Peyer's patch (tissue), 4 donors: ENCODE measurements at places on chromosomes 6 and 20. TPM values are rescaled to one million over a fixed set of nuclear protein-coding genes. Genes with fewer than 3 reads are reported as not detected.

SMIM29 gene
- 19.4 TPM for total RNA-seq

GRCh38 chr6:49955847-49956246 is 8.1 kb downstream of the DEFB114 start:
- no peak for DNase-seq

DNA sequence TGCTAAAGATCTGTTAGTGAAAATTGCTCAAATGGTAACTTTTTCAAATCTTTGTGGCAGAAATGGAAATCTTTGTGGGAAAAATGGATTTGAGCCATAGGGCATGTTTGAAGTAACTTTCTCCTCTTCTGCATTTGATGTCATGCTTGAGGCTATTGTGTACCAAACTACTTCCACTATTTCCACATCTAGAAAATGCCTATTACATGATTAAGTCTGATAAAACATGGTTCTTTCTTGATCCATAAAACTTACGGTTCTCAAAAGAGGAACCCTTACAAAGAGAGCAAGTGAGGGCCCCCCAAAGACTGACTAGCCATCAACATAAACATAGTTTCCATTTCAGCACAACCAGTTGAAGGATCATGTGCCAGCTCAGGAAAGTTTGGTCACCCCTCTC is 150.6 kb downstream of the NFATC2 start:
- DNase-seq, result no peak

HLA-DQB1 gene
- not detected for total RNA-seq

DNA sequence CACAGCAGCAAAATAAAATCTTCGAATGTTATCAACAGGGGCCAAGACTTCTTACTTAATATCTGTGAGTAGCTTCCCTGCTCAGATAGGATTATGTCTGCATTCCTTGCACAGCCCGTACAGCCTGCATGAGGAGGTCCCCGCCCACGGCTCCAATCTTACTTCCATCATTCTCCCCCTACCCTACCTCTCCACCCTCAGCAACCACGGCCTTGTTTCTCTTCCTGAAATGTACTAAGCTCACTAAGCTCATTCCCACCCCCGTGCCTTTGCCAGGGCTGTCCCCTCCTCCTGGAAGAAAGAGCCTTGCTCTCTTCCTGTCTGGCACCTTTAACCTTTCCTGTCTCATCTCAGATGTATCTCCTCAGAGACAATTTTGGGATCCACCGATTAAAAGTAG is 120.4 kb downstream of the BCAS1 start:
- no peak for DNase-seq

DNA sequence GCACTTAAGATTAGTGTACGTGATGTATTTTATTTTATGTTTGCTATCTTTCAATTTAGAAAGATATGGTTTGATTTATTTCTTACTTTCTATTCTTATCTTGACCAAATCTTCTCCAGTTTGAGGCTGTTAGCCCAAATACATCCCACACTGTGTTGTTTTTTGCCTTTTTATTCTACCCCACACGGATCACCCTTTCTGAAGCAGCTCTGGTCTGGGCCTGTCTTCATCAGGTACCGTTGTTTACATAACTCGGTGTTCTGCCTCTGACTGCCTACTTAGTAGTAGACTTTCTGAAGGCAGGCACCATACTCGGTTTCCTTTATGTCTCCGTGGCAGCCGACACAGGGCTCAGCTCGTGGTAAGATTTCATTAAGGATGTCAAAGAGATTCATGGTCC is 95.0 kb downstream of the PHACTR1 start:
- DNase-seq, result no peak

- no peak for DNase-seq
Observed at GRCh38 chr20:12153628-12154027, 235.9 kb downstream of the BTBD3 start.

RNF217 gene
- total RNA-seq, result 7.4 TPM

LY6G6C gene
- total RNA-seq, result not detected

- DNase-seq, result no peak
Observed at GRCh38 chr6:16372029-16372776, 133.8 kb downstream of the GMPR start.

MUC21 gene
- total RNA-seq, result not detected

DNA sequence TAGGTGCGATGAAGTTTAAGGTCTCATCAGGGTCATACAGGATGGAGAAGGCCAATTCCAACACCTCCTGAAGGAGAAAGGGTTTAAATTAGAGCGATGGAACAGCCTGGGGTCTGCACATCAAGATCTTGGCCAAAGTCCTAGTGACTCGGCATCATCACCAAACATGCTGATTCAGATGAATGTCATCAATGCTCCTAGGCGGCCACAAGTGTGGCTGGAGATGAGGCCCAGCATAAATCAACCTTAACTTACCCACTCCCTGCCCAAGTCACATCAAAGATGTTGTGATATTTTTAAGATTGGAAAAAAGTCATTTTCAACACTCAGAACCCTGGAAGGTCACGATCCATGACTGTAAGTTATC is 37.5 kb downstream of the ELMO2 start:
- DNase-seq, result no peak

TRIM15 gene
- 81.8 TPM for total RNA-seq

DNA sequence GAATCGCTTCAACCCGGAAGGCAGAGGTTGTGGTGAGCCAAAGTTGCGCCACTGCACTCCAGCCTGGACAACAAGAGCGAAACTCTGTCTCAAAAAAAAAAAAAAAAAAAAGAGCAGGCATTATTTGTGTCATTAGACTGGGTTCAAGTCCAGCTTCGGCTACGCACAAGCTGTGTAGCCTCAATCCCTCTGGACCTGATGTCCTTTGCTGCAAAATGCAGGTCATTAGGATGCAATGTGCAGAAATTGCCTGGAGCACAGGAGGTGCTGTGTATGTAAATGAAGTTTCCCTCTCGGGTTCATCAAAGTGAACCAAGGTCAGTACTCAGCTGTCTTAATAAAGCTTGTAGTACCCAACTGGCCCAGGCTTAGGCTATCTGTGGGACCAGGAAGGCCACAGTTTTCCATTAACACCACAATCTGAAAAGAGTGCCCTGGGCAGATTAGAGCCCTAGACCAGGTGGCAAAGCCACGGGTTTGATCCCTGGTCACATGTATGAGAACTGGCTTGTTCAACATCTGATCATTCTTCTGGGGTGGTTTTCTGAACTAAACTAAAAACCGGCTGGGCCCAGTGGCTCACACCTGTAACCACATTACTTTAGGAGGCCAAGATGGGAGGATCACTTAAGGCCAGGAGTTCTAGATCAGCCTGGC is 155.3 kb downstream of the ZMYND8 start:
- DNase-seq, result no peak

PREX1 gene
- total RNA-seq, result 16.6 TPM

DNA sequence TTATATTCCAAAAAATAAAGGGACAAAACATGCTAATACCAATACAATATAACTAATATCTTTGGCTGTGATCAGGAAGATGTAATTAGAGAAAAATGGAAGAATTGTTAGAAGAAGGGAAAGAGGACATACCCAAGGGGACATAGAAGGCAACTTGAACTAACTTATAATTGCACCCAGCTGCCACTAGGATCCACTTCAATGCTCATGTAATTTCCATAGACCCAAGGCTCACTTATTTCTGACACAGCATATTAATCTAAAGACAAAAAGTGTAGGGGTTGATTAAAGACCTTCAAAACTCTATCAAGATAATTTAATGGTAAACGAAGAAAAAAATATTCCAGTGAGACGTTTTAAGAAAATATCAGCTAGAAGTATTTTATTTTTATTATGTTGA is 396.0 kb upstream of the ADGRB3 start:
- DNase-seq, result no peak

DNA sequence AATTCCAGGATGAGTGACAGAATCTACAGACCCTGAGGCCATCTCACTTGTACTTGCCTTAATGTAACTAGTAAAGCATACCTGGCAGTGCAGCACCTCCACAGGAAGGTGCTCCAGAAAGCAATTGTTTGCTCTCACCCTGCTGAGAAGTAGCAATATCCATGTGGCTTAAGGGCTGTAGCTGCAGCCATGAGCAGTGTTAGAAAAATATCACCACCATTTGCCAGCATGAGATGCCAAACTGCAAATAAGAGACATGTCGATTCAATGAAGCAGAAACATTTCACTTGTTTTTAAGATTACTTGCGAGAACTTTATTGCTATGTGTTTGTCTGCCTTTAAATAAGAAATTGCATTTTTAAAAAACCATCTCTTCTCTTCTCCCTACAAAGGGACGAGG is 151.5 kb downstream of the PRL start:
- DNase-seq, result no peak

HCK gene
- 10.2 TPM for total RNA-seq

KIF25 gene
- total RNA-seq, result not detected

TMEM217 gene
- total RNA-seq, result not detected

RAET1E gene
- not detected for total RNA-seq

DNA sequence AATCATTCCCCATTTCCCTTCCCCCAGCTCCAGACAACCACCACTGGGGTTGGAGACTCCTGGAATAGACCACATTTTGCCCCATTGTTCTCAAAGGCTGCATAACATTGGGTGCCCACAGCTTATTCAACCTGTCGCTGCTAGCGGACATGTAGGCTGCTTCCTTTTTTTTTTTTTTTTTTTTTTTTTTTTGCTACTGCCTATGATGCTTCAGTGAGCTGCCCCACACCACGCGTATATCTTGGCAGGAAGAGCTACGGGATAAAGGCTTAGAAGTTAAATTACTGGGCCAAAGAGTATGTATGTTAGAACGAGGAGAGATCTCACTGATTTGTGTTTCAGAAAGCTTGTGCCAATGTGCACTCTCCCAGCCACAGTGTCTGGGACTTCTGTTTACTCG is 7.0 kb downstream of the LBP start:
- no peak for DNase-seq

BPI gene
- total RNA-seq, result not detected

PSMA7 gene
- total RNA-seq, result 229 TPM

DNA sequence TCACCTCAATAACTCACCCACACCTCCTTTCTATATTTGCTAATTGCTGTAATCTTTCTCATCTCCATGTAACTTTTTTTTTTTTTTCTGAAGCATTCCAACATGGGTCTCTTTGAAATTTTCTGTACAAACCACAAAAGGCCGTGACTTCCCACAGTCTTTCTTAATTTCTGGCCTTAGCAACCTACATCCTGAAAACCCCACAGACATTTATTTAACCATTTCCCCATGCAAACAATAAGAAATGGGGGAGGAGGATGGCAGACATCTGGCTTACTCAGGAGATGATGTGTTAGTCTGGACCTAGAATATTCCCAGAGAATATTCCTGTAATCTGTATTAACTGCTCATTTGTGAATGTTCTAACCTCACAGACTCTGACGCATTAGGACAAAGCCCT is 57.6 kb downstream of the MEP1A start:
- no peak for DNase-seq

- no peak for DNase-seq
Observed at GRCh38 chr6:157110607-157111006, 212.7 kb downstream of the TMEM242 start.

DNA sequence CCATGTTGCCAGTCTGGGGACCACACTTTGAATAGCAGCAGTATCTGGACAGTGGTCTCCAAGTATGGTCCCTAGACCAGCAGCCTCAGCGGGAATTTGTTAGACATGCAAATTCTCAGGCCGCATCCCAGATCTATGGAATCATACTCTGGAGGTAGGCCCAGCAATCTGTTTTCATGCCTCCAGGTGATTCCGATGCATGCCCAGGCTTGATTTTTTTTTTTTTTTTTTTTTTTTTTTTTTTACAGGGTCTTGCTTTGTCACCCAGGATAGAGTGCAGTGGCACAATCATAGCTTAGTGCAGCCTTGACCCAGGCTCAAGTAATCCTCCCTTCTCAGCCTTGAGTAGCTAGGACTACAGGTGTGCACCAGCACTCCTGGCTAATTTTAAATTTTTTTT is 682 bp upstream of the SLA2 start:
- DNase-seq, result no peak

FRK gene
- 7.4 TPM for total RNA-seq

GRCh38 chr6:3961581-3962215 is 112.5 kb downstream of the FAM50B start:
- DNase-seq, result no peak

- no peak for DNase-seq
Observed at GRCh38 chr6:52346503-52346902, 15.4 kb upstream of the PAQR8 start.

B3GAT2 gene
- not detected for total RNA-seq

DNA sequence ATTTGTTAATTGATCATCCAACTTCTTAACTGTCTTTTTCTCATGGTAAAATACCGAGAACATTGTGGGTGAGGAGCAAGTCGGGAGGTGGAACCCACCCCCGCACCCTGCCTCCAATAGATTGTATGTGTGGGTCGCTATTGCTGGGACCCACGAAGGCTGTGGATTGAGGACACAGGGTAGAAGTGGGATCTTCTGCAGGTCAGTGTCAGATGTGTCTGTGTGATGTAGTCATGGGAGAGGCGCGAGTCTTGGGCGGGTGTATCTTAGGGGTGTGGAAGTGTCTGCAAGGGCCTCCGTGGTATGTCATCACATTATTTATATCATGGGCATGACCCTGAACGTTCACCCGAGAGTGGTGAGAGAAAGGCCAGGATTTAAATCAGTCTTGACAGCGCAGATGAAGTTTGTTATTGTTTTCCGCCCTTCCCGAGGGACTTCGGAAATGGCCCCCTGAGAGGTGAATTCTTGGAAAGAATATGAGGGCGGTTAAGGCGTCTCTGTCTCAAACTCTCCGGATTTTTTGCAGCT is 472 bp upstream of the PAQR8 start:
- DNase-seq, result peak; percentile 77

- no peak for DNase-seq
Observed at GRCh38 chr6:14447240-14447639, 329.7 kb downstream of the CD83 start.

SPAG4 gene
- not detected for total RNA-seq

DNA sequence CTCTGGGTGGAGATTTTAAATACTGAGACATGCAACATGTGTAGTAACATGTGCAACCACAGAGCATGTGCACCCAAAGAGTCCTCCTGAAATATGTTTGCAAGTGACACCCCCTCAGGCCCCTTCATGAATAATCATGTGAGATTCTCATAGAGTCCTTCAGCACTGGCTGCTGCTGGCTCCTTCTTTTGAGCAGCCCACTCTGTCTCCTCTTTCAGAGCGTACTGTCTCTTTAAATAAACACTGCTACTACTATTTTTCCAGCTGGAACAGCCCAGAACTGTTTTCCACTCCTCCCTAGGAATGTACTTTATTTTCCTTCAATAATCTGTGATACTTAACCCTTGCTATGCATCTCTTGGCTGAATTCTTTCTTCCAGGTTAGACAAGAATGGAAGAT is 42.0 kb downstream of the HLA-DRB5 start:
- no peak for DNase-seq

PGC gene
- total RNA-seq, result not detected

GRCh38 chr6:31419842-31420241 is 16.4 kb downstream of the MICA start:
- DNase-seq, result no peak

SEMG1 gene
- total RNA-seq, result not detected

MYL9 gene
- 75.2 TPM for total RNA-seq

- no peak for DNase-seq
Observed at GRCh38 chr20:20778676-20779075, 66.2 kb upstream of the RALGAPA2 start.

GRCh38 chr20:1125277-1125676 is 6.9 kb downstream of the PSMF1 start:
- DNase-seq, result no peak
